ENCODE measurements at places on chromosomes 5 and 9.

GRCh38 chr5:116084287-116084691 lies 536 bp upstream of the COMMD10 start:
- peak; percentile 6 for DNase-seq

GRCh38 chr5:14165375-14166106 lies 22.4 kb downstream of the TRIO start:
- DNase-seq = no peak

- DNase-seq = no peak
Measured at GRCh38 chr9:115111874-115112273, 6.1 kb downstream of the TNC start.

DNA sequence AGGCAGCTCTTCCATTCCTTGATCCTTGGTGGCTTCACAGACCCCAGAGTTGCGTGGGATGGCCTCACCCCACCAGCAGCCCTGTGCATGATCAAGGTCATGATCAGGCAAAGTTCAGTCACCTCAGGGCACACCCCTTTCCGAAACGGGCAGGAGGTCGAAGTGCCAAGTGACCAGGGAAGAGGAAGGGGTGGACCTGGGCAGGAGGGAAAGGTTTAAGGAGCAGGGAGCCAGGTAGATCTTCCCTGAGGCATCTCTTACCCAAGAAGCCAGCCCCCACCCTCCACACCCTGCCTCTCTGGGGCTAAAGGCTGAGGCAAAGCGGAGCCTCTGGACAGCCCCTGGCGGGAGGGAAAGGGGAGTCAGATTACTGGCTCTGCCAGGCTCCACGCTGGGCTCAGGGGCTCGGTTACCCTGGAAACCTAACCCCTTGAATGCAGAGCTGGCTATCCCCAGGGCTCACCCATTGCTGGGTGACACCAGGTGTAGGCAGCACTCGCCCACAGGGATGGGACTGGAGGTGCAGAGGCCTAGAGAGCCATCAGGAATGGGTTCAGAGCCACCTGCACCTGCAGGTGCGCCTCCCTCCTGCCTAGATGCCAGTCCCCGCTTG lies 3.6 kb downstream of the MGAT4B start:
- no peak for DNase-seq

GRCh38 chr5:167657016-167657415 lies 634.4 kb upstream of the WWC1 start:
- DNase-seq = no peak

DNA sequence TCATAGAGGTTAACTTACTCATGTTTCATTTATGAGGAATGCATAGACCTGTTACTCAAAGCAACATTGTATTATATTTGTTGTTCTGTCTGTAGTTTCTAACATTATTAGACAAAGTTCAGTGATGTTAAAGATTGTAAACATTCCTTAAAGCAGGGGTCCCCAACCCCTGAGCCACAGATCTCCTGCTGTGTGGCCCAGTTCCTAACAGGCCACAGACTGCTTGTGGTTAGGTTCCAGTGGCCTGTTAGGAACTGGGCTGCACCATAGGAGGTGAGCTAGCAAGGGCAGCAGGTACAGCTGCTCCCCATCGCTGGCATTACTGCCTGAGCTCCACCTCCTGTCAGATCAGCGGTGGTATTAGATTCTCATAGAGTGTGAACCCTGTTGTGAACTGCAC lies 181.1 kb downstream of the KDM4C start:
- DNase-seq = no peak

DNA sequence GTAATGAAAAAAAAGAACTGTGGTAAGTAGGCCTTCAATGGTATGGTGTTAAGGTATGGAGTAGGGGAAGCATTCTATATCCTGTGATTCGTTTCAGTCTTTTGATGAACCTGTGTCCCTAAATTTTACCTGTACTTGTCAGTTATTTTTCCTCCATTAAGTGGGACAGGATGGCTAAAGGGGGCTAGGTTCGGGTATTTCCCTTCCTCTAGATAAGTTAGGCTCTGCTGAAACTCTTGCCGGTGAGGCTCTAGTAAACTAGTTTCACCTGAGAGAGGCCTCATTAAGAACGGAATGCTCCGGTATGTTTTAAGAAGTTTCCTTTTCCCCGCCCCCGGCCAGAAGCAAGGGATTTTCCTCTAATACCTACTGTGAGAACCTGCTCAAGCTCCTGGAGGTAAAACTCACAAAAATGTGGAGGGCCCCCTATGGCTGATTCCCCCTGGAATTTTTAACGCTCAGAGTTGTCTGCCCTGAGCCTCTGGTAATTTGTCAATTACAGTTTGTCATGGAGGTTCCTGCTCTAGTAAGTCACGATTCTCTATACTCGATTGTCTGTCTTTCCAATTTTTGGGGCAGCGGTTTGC lies 87.7 kb downstream of the MACIR start:
- no peak for DNase-seq

GRCh38 chr9:11933926-11934325 lies 759.3 kb upstream of the TYRP1 start:
- DNase-seq = no peak

GRCh38 chr9:10048994-10049393 lies 563.8 kb downstream of the PTPRD start:
- DNase-seq = no peak

GRCh38 chr5:1765141-1765879 lies 34.3 kb downstream of the MRPL36 start:
- DNase-seq = no peak

DNA sequence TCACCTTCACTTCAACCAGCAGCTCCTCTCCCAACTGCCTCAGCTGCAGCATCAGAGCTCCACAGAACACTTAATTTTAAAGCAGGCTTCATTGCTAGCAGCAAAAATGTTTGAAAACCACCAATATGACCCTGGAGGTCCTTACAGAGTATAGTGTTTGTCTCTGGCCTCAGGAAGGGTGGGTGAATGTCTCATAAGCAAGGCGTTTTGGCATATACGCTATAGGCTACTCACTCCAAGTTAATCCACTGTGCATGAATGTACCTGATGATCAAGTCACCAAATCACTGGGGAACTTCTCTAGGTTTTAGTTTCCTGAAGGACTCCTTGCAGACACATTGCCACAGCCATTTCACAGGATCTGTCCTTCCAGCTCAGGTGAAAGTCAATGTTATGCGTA lies 125.3 kb downstream of the GABBR2 start:
- no peak for DNase-seq

GRCh38 chr9:8491563-8491962 lies 692.0 kb upstream of the DMAC1 start:
- no peak for DNase-seq

- DNase-seq = no peak
Measured at GRCh38 chr9:6356441-6356840, 28.3 kb downstream of the TPD52L3 start.

DNA sequence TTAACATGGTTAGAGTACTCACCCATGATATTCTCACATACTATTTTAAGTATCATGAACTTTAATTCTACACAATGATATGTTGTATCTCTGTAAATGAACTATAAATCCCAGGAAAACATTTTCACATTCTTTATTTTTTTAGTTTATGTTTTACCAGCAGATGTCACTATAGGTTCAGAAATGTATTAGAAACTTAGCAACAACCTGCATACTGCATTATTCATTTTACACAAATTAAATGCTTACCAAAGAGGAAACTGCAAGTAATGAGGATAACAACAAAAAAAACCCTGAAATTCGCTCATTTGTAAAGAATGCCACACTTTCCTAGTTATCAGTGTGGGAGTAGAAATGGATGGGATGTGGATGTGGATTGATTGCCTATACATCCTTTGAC lies 217.5 kb upstream of the OTULINL start:
- DNase-seq = no peak

DNA sequence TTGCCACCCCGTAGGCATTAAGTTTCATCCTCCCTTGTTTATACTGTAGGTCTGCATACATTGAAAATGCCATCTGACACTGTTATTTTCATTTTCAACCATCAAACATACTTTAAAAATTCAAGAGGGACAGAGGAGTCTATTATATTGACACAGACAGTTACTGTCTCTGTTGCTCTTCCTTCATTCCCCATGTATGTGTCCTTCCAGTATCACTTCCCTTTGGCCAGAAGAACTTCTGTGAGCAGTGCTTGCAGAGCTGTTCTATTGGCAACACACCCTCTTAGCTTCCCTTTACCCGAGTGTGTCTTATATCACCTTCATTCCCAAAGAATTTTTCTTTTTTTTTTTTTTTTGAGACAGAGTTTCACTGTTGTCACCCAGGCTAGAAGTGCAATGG lies 42.8 kb downstream of the RASGEF1C start:
- DNase-seq = no peak

DNA sequence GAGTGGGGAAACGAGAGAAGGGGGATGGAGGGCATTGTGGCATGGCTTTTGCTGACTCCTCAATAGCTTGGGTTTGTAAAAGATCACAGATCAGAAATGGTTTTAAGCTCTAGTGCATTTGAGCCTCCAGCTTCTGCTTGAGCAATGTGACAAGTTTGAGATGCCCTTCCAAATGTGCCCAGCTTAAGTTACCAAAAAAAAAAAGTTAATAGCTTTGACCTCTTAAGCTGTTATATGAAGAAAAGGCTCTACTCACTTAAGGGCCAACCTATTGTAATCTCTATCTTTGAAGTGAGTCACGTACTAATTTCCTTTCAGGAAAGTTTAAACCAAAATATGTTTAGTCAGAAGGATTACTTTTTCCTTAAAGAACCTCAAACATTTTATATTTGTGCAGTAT lies 428.8 kb upstream of the ACTBL2 start:
- DNase-seq = no peak

GRCh38 chr5:111968459-111968858 lies 211.5 kb upstream of the NREP start:
- DNase-seq = no peak

- no peak for DNase-seq
Measured at GRCh38 chr9:85527331-85528020, 214.3 kb downstream of the AGTPBP1 start.

DNA sequence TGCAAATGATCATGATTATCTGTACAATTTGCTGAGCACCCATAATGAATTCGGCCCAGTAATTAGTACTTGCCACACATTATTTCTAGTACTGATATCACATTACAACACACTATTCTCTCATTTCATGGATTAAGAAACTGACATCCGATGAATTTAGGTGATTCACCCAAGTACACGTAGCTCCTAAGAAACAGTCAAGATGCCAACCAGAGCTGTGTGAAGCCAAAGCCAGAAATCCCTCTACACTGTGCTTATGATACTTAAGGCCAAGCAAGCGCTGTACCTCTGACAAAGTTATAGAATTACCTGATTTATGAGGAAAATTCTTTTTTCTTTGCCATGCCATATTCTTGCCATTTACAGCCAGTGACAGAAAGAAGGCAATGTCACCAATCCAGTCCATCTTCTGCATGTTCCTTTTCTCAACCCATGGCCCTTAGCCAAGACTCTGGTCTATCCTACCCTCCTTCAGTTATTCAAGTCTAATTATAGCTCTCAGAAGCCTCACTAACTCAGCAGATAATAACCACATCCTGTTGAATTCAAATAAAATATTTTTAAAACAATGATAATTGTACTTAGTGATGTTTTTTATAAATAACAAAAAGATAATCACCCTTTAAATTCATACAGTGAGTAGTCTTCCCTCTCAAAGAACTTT lies 74.3 kb upstream of the PTGER4 start:
- no peak for DNase-seq

DNA sequence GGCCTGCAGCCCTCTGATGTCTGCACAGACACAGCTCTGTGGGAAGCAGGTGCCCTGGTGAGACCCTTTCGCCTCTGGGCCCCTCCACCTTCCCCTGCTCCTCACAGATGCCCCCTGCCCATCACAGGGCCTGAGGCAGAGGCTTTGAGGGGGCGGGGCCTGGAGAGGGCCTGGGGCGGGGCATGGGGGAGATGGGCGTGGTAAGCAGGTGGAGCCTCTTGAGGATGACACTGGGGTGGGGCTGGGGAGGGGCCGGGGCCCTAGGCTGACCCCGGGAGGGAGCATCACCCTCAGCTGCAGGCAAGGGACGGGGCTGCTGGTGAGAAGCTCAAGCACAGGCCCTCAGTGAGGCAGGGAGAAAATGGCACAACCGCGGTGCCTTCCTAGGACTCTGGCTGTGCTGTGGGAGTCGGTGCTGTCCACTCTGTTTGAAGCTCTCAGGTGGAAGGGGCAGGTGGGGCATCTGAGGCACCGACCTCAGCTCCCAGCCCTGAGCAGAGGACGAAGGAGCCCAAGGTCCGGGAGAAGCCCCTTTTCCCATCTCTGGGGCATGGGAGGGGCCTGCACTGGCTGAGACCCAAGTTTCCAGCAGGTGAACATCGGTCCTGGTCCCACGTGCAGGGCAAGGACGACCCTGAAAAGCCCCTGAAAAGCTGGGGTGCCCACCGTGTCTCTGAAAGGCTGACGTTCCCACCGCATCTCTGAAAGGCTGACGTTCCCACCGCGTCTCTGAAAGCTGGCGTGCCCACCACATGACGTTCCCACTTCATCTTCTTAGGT lies 17.5 kb upstream of the SLC9A3 start:
- DNase-seq = no peak

DNA sequence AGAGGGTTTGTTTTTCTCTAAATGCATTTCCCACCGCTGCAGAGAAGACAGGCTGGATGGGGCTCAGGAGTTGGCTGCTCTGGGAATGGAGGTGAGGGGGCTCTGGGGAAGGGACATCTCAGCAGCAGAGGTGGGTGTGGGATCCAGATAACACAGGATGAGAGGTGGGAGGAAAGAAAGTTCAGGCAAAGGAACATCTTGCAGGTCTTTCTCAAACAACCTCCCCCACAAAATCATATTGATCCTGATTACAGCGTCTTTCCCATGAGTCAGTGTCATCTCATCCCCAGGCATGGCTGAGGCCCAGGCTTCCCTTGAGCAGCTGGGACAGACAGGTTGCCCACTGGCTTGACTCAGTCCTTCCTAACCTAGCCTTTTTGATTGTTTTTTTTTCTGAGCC lies 11.3 kb upstream of the ACSL6 start:
- DNase-seq = no peak

DNA sequence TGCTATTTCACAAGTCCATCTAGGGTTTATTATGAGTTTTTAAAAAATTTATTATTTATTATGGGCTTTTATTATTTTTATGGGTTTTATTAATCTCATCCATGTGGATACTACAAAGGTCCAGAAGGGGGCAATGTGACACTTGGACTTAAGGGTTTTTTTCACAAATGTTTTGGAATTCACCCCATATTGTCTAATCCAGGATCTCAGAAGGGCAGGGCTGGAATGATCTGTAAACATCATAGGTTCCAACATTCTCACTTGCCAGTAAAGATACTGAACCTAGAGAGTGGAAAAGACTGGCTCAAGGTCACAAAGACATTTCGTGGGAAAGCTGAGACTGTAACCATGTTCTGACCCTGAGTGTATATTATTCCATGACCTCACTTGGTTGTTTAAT lies 35.6 kb downstream of the NIM1K start:
- no peak for DNase-seq
